Activated CD4-positive, alpha-beta T cell treated with anti-CD3 and anti-CD28 coated beads, Interleukin-2, amount 10 ng/mL, durations not matched to agents 7 days and 5 days (primary cell): ENCODE measurements at places on chromosomes 16 and 17. TPM values are rescaled to one million over a fixed set of nuclear protein-coding genes. Genes with fewer than 3 reads are reported as not detected.

The SLC12A4 gene
- total RNA-seq = 29.5 TPM

The TMEM231 gene
- 1.9 TPM for total RNA-seq

The GINS2 gene
- 50.0 TPM for total RNA-seq

The SCGB1C2 gene
- total RNA-seq = not detected

The ABCA6 gene
- total RNA-seq = 0.35 TPM

The ALDH3A1 gene
- not detected for total RNA-seq

The SPSB3 gene
- 38.0 TPM for total RNA-seq

The CPNE7 gene
- total RNA-seq = 5.1 TPM
